Placental pericyte (primary cell): ENCODE measurements at places on chromosomes 2 and 18. TPM values are rescaled to one million over a fixed set of nuclear protein-coding genes. Genes with fewer than 3 reads are reported as not detected.

The CHST10 gene
- total RNA-seq, result 10.6 and 13.3 TPM in 2 replicates

The FRZB gene
- total RNA-seq, result 0.14 and 0.66 TPM in 2 replicates

The GAD1 gene
- 0.22 and 0.43 TPM in 2 replicates for total RNA-seq

The DYNAP gene
- total RNA-seq, result not detected in 2 replicates
